Bone marrow (tissue), 2 donors: ENCODE measurements at places on chromosomes 1 and 21.

GRCh38 chr1:28341591-28341990, 12.8 kb downstream of the MED18 start:
- DNase-seq: no peak

DNA sequence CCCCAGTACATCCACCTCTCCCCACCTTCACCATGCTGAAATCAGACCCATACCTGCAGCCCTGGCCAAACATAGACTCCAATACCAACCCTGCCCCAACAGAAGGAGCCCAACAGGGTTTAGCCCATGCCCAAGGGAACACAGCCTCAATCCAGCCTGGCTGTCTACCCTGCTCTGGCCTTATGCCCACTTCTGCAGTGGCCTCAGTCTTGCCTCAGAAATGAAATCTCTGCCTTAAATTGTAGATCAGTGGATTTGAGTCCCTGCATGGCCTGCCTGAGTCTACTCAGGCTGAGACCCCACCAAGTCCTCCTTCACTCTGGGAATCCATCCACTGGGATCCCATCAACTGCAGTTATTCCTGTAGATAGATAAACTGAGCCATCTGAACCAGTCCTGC, 97.6 kb upstream of the GJB5 start:
- DNase-seq: no peak

GRCh38 chr1:58608297-58608696, 31.2 kb upstream of the TACSTD2 start:
- DNase-seq: no peak

GRCh38 chr1:207752456-207752998, 673 bp downstream of the CD46 start:
- no peak for DNase-seq

DNA sequence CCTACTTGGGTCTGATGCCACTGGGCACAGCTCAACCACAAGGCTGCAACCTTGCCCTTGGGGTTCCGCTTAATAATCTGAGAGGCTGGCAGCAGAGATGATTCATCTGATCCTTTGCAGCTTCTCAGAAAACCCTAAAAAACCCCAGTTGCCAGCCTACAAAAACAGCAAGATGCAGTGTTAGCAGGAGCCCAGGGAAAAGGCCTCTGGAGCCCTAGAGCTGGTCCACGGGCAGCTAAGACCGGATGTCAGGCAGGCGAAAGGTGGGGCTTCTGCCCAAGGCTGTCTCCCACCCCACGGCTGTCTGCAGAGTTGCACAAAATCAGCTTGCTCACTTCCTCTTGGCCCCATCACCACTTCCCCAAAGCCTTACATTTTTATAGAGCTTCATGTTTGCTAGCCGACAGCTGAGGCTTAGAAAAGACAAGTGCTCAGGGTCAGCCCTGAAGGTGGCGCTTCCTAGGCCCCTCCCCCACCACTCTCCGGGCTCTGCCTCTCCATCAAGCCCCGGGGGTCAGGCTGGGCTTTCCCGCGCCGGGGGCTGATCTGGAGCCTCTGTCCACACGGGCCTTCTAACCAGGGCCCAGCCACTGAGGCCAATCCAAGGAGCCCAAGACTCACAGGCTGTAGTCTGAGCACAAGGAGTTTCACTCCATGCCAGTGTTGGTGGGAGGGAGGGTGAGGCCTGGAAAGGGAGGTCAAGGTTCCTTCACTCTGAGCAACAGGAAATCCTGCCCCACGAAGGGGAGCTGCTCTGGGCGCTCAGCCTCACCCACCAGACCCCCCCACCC, 4.2 kb upstream of the ADORA3 start:
- peak; percentile 94 for DNase-seq

DNA sequence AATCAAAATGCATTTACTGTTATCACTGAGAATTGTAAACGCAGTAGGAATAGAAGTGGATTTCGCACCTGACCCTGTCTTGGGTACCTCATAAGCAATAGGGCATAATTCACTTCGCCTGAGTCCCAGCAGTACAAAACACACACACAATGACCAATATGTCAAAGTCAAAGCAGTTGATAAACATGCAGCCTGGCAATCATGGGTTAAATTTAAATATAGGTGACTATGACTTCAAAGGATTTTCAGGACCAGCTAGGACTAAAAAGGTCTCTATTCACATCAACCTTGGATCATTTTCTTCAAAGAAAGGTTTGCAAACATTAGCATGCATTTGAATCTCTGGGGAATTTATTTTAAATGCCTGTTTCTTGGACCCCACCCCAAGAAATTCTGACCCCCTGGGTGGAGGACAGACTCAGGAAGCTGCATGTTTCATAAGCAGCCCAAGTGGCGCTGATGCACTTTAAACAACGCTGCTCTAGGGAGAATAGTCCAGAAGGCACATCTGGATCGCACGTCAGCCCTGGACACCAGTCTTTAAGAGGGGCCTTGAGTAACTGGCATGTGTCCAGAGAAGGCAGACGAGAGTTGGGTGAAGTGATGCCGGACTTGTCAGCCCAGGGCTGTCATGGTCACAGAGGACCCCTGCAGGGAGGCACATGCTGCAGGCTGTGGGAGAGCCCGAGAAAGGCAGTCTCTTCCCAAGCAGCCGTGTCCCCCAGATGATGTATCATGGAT, 55.7 kb upstream of the EFHD2 start:
- DNase-seq: no peak

GRCh38 chr1:57450981-57451380, 27.1 kb upstream of the DAB1 start:
- DNase-seq: no peak

DNA sequence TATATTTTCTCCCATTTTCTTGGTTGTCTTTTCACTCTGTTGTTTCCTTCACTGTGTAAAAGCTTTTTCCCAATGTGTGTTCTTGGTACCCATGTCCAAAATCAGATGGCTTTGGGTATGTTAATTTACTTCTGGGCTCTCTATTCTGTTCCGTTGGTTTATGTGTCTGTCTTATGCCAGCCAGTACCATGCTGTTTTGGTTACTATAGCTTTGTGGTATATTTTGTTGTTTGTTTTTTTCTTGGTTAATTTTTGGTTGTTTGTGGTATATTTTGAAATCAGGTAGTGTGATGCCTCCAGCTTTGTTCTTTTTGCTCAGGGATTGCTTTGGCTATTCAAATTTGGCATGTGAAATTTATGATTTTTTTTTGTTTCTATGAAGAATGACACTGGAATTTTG, 67.2 kb downstream of the SWT1 start:
- no peak for DNase-seq

GRCh38 chr1:245087723-245088122, 67.1 kb upstream of the KIF26B start:
- DNase-seq: no peak

- DNase-seq: no peak
Observed at GRCh38 chr1:245588116-245588639, 433.4 kb downstream of the KIF26B start.

- no peak for DNase-seq
Observed at GRCh38 chr1:18091660-18092446, 15.7 kb upstream of the IGSF21 start.

DNA sequence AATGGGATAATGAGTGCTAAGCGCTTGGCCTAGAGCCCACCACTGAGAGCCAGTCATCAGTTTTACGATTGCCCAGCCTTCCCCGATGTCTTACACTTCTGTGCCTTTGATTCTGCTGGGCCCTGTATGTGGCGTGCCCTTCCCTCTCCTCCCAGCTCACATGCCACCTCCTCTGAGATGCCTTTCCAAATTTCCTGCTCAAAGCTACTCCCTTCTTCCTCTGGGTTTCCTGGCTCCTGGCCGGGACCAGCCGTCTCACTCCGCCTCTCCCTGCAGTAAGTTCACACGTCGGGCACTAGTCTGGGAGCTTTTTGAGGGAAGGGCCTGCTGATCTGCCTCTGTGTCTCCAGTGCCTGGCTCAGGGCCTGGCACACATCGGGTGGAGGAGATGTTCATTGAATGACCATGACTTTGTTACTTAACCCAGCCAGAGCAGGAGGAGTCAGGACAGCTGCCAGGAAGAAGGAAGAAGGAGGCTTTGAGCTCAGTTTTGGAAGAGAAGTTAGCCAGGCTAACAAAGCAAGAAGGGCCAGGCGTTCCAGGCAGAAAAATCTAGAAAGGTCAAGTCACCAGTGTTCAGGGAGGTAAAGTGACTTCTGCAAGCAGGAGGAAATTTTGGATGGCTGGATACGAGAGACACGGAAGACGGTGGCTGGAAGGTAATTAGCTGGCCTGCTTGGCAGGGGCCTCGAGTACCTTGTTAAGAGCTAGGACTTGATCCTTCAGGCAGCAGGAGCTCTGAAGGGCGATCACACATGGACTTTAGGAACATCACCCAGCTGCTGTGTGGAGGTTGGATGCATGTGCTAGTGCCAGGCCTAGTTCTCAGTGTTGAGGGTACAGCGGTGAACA, 63.6 kb downstream of the EPHB2 start:
- DNase-seq: no peak

DNA sequence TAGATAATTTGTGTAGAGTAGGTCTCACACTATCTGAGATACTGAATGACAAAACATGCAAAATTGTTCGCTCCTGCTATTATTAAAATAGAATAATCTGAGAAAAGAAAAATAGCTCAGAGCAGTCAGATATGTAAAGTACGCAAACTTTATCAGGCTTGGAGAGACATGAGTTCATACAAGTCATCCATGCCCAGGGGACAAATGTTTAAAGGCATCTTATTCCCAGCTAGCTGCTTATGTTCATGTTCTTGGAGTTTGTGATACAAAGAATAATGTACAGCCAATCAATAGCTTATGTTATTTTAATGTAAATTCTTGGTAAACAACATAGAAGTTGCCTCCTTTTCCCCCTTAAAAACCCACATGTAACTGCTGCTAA, 69.4 kb upstream of the USP25 start:
- no peak for DNase-seq

DNA sequence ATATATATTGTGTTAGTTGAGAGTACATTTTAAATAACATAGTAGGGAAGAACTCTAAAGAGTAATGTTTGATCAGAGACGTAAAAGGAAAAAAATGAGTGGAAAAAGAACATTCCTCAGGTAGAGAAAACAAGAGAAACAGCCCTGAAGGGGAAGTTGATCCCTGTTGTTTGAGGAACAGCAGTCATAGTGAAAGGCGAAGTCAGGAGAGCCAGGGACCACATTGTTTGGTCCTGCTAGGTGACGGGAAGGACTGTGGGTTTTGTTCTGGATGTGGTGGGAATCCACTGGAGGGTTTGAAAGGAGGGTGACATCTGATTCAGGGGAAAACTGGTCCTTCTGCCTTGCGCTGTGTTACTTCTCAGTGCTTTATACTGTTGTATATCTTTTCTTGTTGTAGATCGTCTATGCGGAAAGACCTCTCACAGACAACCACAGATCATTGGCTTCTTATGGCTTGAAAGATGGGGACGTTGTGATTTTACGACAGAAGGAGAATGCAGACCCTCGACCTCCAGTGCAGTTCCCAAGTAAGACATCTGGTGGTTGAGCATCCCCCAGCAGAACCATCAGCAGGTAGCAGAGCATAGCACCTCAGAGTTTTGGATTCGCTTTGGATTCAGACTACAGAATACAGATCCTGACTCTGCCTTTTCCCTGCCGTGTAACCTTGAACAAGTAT, 9.2 kb downstream of the DDI2 start:
- no peak for DNase-seq

DNA sequence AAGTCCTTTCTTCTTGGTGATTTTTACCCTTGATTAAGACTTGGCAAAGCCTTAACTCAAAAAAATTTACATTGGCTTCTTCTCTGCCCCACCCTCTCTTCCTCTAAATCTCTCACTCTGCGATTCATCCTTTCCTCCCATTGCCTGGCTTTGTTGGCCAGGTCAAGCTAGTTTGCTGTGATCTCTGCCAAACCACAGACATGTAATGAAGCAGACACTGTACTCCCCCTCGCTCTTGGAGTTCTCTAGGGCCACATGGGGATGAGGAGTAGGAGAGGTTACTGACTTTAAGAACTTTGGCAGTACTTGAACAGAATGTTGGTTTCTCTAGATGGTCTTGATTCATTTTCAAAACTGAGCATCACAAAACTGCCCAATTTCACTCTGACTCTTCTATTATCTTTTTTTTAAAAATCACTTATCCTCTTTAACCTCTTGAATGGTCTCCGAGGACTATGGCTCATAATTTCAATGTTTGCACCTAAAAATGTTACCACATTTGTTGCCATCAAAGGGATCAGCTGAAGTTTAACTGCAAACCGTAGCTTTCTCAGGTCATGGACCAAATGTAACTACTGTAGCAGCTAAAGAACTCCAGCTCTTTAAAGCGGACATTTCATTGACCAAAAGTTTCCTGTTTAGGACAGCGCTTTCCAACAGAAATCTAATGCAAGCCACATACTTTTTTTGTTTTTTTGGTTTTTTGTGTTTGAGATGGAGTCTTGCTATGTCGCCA, 62.7 kb upstream of the IPO9 start:
- no peak for DNase-seq

DNA sequence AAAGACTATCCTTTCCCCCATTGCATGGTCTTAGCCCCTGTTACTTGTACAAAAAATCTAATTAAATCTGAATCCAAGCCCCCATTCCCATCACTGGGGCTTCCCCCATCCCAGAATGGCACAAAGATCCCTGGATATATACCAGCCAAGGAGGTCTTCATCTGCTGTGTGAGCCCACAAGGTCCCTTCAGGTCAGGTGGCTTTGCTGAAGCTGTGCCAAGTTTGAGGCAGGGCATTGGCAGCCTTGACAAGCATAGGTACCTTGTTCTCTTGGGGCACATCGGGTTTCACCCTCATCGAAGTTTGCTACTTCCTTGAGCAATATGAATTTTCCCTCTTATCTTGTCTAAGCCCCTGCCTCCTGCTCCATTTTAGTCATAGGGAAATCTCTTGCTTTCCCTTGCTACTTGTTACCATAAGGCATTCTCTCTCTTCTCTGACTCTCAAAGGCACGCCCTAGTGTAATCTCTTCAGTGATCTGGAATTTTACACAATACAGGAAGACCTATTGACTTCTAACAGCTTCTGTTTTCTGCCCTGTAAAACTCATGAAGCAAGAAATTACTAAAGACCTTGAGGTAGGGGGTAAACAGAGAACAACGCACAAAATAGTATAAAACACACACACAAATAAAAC, 71.4 kb upstream of the COG2 start:
- DNase-seq: no peak

- peak; percentile 45 for DNase-seq
Observed at GRCh38 chr1:185345913-185346720, 29.1 kb upstream of the IVNS1ABP start.

DNA sequence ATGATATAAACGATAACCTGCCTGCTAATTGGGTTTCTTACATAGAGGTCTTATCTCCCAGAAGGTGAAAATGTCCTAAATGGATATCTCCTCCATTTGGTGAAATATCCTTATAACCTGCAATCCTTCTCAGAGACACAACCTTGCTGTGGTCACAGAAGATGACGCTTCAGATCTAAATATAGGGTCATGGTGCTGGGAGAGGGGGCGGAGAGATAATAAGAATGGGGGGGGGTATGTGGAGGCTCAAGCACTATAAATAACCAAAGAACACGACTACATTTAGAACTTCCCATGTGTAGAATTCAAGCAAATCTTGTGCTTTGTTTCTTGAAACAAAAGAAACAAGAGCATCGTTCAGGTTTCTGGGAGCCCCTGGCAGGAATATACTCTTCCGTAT, 260.6 kb upstream of the ESRRG start:
- DNase-seq: no peak

- DNase-seq: peak; percentile 47
Observed at GRCh38 chr21:37208056-37208721, 58.9 kb downstream of the VPS26C start.
